ENCODE measurements at places on chromosomes 2 and 18. TPM values are rescaled to one million over a fixed set of nuclear protein-coding genes. Genes with fewer than 3 reads are reported as not detected.
A peak's percentile ranks its signal among the peaks of the same experiment; 100 is the strongest.

Gene RNF125
- 4.4 TPM for total RNA-seq

Gene PIGN
- total RNA-seq: 37.5 TPM

Gene EXOC6B
- total RNA-seq: 31.1 TPM

Gene ALPP
- total RNA-seq: not detected

Gene RAMP1
- not detected for total RNA-seq

Gene IL36G
- total RNA-seq: 0.59 TPM

GRCh38 chr18:77103187-77103850 is 29.3 kb downstream of the MBP start:
- H3K36me3 ChIP-seq: no peaks in the 10 kb centered on the region
- H3K4me1 ChIP-seq: peaks cover 7% of the 10 kb centered on the region
- H3K27me3 ChIP-seq: no peaks in the 10 kb centered on the region
- H3K4me3 ChIP-seq: no peak overlapping the region

- no peak overlapping the region for H3K27ac ChIP-seq
- no peaks in the 10 kb centered on the region for H3K27me3 ChIP-seq
- peaks cover 37% of the 10 kb centered on the region for H3K4me1 ChIP-seq
- no peak for DNase-seq
- no peak overlapping the region for H3K4me3 ChIP-seq
Measured at GRCh38 chr2:27209621-27210401, 2.0 kb upstream of the ATRAID start.

- no peak for DNase-seq
- H3K4me1 ChIP-seq: no peaks in the 10 kb centered on the region
- H3K27me3 ChIP-seq: no peaks in the 10 kb centered on the region
- no peaks in the 10 kb centered on the region for H3K36me3 ChIP-seq
- H3K27ac ChIP-seq: no peak overlapping the region
- no peak overlapping the region for H3K4me3 ChIP-seq
Measured at GRCh38 chr2:172985139-172985892, 90.3 kb upstream of the MAP3K20 start.

DNA sequence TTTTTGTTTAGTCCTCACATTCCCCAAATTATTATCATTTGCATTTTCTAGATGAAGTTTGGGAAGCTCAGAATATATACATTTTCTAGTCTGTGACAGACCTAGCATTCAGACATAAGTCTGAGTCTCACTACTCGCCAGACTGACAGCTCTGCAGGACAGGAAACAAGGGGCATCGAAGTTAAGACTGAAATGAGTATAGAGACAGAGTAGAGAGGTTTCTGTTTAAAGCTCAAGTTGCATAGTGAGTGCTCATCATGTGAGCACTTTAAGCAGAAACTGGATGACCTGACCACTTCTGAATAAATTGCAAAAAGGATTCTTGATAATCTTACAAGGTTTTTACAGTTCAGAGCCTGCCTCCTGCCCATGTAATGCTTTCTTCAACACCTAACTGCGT is 1.1 kb downstream of the HADHB start:
- no peak for DNase-seq
- peaks cover 7% of the 10 kb centered on the region for H3K4me1 ChIP-seq
- no peaks in the 10 kb centered on the region for H3K27me3 ChIP-seq
- H3K27ac ChIP-seq: no peak overlapping the region

- no peak overlapping the region for H3K4me3 ChIP-seq
- H3K4me1 ChIP-seq: peaks cover 8% of the 10 kb centered on the region
- DNase-seq: no peak
- H3K36me3 ChIP-seq: no peaks in the 10 kb centered on the region
Measured at GRCh38 chr2:9086465-9086864, 83.0 kb upstream of the MBOAT2 start.

GRCh38 chr18:35027206-35027605 is 14.0 kb upstream of the MAPRE2 start:
- DNase-seq: no peak
- no peak overlapping the region for H3K4me3 ChIP-seq
- H3K36me3 ChIP-seq: no peaks in the 10 kb centered on the region

- H3K4me1 ChIP-seq: no peaks in the 10 kb centered on the region
- no peak for DNase-seq
- H3K4me3 ChIP-seq: no peak overlapping the region
- H3K36me3 ChIP-seq: no peaks in the 10 kb centered on the region
Measured at GRCh38 chr18:68387246-68387645, 327.7 kb downstream of the TMX3 start.

DNA sequence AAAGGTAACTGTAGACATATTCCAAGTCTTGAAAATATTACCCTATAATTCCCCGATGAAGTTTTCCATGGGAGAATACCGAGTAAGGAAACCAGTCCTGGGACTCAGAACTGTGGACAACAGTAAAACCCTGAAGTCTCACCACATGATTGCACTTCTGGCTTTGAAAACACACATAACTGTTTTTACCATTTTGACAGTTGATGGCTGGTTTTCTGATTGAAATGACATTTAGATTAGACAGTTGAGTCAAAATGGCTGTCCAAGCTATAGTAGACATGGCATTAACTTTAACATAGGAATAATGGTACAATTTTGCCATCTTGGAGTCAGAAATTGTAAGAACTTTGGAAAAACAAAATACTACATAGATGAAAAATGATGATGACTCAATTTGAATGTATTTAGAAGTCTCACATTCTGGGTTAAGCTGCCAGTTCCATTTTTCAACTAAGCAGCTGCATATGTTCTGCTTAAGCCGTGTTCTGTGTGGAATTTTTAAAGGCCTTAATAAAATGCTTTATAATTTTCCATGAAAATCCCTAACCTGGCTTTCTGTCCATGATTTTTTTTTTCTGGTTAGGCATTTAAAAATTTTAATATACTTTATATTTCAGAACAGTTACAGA is 38.3 kb upstream of the WIPF1 start:
- no peaks in the 10 kb centered on the region for H3K27me3 ChIP-seq
- H3K27ac ChIP-seq: no peak overlapping the region
- H3K36me3 ChIP-seq: no peaks in the 10 kb centered on the region
- DNase-seq: no peak
- no peak overlapping the region for H3K4me3 ChIP-seq

DNA sequence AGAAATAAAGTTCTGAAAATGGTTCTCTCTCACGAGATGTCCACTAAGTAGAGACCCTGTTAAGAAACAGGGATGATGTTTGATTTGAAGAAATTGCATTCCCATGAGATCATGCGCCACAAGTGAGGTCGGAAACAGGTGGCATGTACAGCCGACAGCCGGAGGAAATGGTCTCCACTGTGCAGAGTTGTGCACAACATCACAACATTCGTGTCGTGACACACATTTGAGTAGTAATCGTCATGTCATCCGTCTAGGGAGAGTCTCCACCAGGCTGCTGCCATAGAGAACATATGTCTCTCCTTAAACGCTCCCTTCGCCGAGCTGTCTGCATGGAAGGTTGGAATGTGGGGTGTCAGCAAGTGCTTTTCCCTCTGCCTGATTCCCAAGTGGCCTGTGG is 84.7 kb downstream of the ASAP2 start:
- no peak overlapping the region for H3K27ac ChIP-seq
- DNase-seq: no peak
- no peaks in the 10 kb centered on the region for H3K27me3 ChIP-seq
- H3K36me3 ChIP-seq: no peaks in the 10 kb centered on the region

DNA sequence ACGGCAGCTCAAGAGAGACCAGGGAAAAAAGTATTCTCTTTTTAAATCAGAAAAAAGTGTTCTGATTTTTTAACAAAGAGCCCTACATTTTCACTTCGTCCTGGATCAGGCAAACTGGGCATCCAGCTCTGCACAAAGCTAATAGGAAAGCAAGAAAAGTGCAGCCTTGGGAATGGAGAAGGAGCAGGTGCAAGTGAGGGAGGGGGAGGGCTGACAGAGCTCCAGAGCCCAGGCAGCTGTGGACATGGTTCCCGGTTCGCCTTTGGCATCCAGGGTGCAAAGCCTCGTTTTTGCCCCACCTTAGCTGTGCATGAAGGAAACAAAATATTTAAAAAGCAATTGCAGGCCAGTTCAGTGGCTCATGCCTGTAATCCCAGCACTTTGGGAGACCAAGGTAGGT is 82.2 kb downstream of the FAM124B start:
- H3K4me3 ChIP-seq: no peak overlapping the region
- no peaks in the 10 kb centered on the region for H3K4me1 ChIP-seq
- no peak for DNase-seq
- H3K36me3 ChIP-seq: no peaks in the 10 kb centered on the region
- no peak overlapping the region for H3K27ac ChIP-seq

- H3K4me1 ChIP-seq: no peaks in the 10 kb centered on the region
- H3K36me3 ChIP-seq: no peaks in the 10 kb centered on the region
- H3K27me3 ChIP-seq: no peaks in the 10 kb centered on the region
Measured at GRCh38 chr2:67709835-67710234, 312.7 kb downstream of the ETAA1 start.

- H3K27me3 ChIP-seq: no peaks in the 10 kb centered on the region
- H3K4me1 ChIP-seq: peaks cover 10% of the 10 kb centered on the region
- DNase-seq: peak; percentile 4
- H3K36me3 ChIP-seq: no peaks in the 10 kb centered on the region
- H3K27ac ChIP-seq: peak overlapping the region; percentile 69
- H3K4me3 ChIP-seq: no peak overlapping the region
Measured at GRCh38 chr2:171081649-171082111, 79.0 kb downstream of the TLK1 start.

DNA sequence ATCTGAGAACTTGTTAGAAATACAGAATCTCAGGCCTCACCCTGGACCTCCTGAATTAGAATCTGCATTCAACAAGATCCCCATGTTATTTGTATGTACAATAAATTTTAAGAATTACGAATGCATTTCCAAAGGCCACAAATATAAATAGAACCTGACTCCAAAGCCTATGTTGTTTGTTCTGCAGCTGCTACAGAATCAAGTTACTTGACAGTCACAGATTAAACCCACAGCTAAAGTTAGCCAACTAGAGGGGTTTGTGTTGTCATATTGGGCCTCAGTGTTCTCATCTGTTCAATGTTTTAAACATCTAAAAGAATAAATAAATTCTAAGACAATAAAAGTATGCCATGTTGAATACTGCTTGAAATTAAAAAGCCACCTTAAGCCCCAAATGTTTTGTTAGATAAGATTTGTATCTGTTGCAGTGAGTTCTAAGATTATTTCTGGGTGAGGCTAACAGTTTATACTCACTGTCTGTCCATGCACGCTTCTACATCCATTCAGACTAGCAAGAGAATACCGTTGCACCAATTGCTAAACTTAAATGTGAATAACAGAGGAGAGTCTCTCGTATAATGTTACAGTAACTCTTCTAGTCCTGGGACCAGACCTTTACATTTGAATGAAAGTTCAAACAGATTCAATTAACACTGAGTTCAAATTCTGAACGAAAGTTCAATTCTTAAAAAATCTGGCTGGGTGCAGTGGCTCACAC is 200.4 kb downstream of the MEMO1 start:
- DNase-seq: no peak
- H3K27ac ChIP-seq: no peak overlapping the region
- H3K4me1 ChIP-seq: no peaks in the 10 kb centered on the region
- no peak overlapping the region for H3K4me3 ChIP-seq

- no peaks in the 10 kb centered on the region for H3K36me3 ChIP-seq
- H3K4me1 ChIP-seq: no peaks in the 10 kb centered on the region
- no peak for DNase-seq
- no peak overlapping the region for H3K4me3 ChIP-seq
- H3K27ac ChIP-seq: no peak overlapping the region
Measured at GRCh38 chr2:184041077-184041476, 557.3 kb upstream of the ZNF804A start.

DNA sequence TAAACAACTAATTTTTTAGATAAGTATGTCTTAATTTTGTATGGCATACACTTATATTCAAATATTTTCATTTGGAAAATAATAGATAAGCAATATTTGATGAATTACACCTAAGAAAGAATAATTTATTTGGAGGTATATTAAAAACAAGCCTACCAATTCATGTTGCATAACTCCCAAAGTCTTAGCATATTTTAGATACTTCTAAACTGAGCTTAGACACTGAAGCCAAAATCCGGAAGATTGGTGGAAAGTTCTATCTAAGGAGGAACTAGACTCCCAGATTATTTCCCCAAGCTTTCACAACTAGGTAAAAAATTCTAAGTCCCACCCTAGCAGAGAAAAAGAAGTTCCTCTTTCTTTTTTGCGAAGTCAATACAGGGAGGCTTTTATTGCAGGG is 221.0 kb upstream of the MMADHC start:
- H3K36me3 ChIP-seq: no peaks in the 10 kb centered on the region
- no peak overlapping the region for H3K27ac ChIP-seq
- no peaks in the 10 kb centered on the region for H3K27me3 ChIP-seq

- no peak overlapping the region for H3K27ac ChIP-seq
- peaks cover 3% of the 10 kb centered on the region for H3K4me1 ChIP-seq
- H3K27me3 ChIP-seq: no peaks in the 10 kb centered on the region
Measured at GRCh38 chr2:161131074-161131680, 29.1 kb upstream of the TANK start.

DNA sequence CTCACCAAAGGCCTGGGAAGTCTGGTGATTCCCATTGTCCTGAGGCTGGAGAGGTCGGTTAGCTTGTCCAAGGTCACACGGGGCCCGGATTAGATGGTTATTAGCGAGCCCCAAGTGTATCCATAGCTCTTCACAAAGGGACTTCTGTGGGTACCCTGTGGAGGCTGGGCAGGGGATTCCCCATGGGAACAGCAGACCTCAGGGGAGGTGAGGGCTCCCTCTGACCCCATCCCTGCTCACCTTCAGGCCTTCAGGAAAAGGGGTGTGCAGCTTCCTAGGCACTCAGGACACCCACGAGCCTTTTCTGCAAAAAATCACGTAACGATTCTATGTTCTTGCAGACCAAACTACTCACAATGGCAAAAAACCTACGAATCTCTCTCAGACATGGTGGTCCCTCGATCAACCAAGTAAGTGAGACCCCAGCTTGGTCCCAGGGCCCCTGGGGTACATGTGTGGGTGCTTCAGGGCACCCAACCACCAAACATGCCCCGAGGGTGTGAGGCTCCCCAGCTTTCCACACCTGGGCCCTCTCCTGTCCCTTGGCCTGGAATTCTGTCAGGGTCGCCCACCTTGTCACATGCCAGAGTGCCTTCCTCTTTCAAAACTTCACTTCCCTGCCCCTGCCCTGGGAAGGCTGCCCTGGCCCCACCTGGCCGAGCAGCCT is 40.3 kb downstream of the PDIA6 start:
- no peak overlapping the region for H3K4me3 ChIP-seq
- no peak for DNase-seq
- H3K4me1 ChIP-seq: peaks cover 17% of the 10 kb centered on the region
- H3K27me3 ChIP-seq: no peaks in the 10 kb centered on the region
- no peak overlapping the region for H3K27ac ChIP-seq

GRCh38 chr18:35564795-35565453 is 16.6 kb upstream of the GALNT1 start:
- no peak overlapping the region for H3K27ac ChIP-seq
- no peaks in the 10 kb centered on the region for H3K27me3 ChIP-seq
- no peak for DNase-seq
- H3K36me3 ChIP-seq: no peaks in the 10 kb centered on the region

DNA sequence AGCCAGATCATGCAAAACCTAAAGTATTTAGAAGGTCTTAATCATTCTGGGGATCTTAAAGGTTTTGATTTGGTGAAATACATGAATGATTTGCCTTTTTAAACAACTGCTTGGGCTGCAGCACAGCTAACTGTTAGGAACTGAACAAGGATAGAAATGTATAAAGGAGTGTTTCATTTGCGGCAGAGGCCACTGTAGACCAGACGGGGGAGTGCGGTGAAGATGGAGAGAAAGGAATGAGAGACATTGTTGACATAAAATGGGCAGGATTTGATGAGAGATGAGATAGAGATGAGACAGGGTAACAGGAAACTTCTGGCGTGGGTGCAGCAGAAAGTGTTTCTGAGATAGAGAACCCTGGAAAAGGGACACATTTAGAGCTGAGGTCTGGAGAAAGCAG is 308.1 kb downstream of the TMX3 start:
- no peaks in the 10 kb centered on the region for H3K27me3 ChIP-seq
- no peak for DNase-seq
- no peaks in the 10 kb centered on the region for H3K4me1 ChIP-seq
- H3K4me3 ChIP-seq: no peak overlapping the region

All from neural progenitor cell (in vitro differentiated cells).